Common myeloid progenitor, CD34-positive (primary cell): ENCODE measurements at places on chromosomes 12 and 14.

DNA sequence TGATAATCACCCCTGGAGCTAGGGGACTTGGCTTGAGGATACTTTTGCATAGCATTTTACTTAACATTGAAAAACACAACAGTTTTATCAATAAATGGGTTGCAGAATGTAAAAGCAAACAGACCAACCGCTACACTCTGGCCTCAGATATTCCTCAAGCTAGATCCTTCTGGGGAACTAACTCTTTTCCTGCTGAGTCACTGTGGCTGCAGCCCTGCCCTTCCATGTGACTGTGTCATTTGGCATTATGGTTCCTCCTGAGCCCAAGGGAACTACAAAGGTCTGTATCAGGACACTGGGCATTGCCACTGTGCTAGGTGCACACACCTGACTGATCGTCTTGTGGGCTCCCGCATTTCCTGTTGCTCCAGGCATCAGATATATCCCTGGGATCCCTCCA lies 56.6 kb downstream of the TTC9 start:
- DNase-seq, result peak; percentile 87

GRCh38 chr14:20302042-20302755 lies 3.6 kb downstream of the TTC5 start:
- peak; percentile 84 for DNase-seq

- no peak for DNase-seq
Measured at GRCh38 chr14:66056926-66057552, 429.1 kb upstream of the CCDC196 start.

DNA sequence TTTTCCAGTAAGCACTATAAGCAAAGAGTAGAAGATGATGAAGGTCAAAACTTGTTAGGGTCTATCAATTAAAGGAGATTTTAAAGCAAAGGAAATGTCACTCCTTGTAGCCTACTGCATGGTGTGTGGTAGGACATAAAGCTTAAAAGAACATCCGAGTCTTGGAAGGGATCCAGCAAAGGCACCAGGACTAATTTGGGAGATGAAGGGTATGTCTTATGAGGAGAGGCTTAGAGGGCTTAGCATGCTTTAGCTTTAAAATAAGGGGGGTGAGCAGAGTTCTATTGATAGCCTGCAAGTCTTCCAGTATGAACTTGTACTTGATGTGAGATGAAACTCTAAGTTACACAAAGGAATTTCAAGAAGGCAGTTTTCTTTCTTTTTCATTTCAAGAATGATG lies 11.8 kb upstream of the MYBPC1 start:
- DNase-seq, result no peak

DNA sequence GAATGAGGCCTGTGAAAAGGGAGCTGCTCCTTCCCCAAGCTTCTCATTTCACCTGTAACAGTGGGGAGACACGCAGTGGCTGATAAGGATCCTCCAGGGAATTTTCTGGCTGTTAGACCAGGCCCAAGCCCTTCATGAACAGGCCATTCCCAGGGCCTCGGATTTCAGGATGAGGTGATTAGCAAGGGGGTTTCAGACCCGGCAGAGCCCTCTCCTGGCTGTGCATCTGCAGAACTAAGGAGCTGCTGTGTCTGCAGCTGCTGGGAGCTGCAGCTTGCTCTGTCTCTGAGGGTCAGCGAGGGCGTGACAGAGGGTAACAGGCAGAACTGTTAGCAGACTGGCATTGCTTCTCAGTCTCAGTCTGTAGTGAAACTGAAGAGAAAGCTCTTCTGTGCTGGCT lies 110.4 kb downstream of the KCNA5 start:
- DNase-seq, result no peak

GRCh38 chr14:100747736-100748135 lies 21.0 kb downstream of the DLK1 start:
- DNase-seq, result no peak

GRCh38 chr14:101178184-101179072 lies 274.9 kb upstream of the RTL1 start:
- no peak for DNase-seq

- DNase-seq, result no peak
Measured at GRCh38 chr12:513446-513845, 53.7 kb downstream of the B4GALNT3 start.

DNA sequence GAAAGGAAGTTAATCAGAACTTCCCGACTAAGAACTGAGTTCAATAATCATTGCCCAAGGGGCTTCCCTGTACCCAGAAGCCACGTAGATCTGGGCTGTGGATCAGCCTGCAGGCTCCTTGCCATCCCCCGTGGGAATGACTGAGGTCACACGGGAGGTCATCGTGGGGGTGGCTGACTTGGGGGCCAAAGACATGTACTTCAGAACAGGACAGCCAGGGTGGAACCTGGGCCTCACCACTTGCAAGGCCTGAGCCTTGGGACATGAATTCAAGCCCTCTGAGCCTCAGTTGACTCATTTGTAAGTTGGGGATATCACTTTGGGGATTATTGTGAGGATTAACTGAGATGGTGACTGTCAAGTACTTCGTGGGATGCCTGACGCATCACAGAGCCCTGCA lies 221.0 kb downstream of the SLC41A2 start:
- no peak for DNase-seq

- DNase-seq, result no peak
Measured at GRCh38 chr14:100885196-100885595, 18.3 kb downstream of the RTL1 start.

DNA sequence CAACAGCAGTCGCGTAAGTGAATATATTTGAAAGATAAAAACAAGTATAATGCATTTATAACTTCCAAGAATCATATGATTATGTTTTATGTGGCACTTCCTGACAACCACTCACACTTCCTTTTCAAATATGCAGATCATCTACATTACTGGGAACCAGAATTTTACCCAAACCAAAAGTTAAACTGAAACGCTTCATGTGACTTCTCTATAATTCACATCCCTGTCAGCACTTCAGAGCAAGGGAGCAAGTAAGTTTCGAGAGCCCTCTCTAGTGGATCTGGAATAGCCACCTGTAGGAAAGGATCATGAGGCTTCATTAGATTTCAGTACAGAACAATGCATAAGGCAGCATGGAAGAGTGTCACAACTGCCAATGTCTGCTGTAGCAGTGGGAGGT lies 13.7 kb upstream of the ALX1 start:
- peak; percentile 62 for DNase-seq

- no peak for DNase-seq
Measured at GRCh38 chr12:121232163-121232562, 22.2 kb downstream of the P2RX4 start.

DNA sequence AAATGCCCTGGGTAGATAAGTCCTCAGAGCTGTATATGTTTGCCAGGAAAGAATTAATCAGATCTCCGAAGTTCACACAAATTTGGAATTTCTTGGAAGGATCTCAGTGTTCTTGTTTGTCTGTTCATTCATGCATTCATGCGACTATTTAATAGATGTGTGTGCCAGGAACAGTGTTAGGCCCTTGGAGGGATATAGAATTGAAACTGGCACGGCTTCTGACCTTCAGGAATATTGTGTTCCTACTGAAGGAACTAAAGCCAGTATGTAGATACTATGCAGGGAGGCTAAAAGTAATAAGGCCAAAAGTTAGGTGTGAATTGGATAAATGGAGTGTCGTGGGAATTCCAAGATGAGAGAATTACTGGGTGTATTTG lies 166.0 kb upstream of the NOS1 start:
- DNase-seq, result no peak

DNA sequence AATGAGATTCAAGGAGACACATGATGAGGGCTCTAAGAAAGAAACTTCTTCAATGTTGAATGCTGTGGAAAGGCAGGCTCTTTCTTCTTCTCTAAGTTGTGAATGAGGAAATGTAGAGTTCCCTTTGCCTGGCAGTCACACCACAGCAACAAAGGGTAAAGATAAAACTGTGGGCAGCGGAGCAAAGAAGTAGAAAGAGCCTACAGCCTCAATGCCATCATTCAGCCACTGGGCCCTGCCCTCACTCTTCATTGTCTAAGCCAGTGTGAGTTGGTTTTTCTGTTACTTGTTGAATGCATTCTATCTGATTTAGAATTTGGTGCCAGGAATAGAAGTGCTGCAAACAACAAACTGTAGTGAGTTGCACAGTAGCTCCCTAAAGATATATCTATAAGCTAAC lies 12.2 kb downstream of the SDR9C7 start:
- peak; percentile 73 for DNase-seq

DNA sequence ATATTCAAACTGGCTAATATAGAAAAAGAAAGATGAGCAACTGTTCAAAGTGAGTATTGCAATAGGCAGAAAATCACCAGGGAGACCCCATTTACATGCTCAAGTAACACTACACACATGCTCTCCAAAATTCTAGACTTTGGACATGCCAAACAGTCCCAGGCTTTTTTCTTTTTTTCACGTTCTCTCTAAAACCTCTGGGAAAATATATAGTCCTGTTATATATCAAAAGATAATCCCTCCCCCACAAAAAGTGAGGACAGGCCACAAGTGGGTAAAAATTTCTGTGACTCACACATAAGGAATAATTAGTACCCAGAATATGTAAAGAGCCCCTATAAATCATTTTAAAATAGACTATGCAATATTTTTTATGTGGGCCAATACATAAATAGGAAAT lies 55.2 kb downstream of the EFCAB11 start:
- DNase-seq, result no peak

DNA sequence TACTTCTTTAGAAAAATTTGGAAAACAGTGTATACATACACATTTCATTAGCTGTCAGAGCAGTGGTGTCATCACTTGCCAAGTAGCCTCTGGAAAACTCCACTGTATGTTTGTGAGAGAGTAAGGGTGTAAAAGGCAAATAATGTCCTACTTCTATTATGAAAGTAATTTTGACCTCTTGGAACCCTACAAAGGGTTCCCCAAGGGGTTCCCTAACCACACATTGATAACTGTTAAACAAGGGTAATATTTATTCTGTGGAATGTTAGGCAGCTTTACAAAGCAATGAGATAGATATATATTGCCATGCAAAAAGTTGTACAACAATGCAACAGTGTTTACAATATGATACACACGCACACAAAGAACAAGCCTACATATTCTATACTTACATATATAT lies 18.6 kb upstream of the DHRS2 start:
- no peak for DNase-seq

DNA sequence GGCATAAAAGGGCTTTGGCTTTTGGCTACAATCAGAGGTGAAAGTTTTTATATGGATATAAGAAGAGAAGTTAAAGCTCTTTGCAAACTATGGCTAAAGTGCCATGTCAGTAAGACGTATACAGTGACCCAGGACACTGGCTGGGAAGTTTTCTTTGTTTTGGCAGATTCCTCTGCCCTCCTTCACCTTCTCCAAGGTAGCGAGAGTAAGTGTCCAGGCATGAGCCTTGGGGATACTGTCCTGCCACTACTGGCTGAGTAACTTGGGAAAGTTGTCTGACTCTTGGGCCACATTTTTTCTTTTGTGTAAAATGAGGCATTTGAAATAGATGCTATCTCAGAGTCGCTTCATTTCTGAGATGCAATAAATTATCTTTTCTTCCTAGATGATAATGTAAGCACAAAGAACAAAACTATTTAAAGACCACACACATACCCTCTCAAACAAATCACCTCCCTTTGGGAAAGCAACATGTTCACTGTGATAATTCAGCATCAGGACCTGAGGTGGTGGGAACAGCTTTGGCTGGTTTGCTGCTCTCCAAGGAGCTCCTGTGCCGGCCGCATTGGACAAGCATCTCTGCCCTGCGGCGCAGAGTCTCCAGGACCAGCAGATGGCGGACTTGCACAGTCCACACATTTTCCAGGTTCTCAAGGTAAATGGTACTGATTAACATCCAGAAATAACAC lies 106.3 kb downstream of the PTCSC3 start:
- peak; percentile 56 for DNase-seq

DNA sequence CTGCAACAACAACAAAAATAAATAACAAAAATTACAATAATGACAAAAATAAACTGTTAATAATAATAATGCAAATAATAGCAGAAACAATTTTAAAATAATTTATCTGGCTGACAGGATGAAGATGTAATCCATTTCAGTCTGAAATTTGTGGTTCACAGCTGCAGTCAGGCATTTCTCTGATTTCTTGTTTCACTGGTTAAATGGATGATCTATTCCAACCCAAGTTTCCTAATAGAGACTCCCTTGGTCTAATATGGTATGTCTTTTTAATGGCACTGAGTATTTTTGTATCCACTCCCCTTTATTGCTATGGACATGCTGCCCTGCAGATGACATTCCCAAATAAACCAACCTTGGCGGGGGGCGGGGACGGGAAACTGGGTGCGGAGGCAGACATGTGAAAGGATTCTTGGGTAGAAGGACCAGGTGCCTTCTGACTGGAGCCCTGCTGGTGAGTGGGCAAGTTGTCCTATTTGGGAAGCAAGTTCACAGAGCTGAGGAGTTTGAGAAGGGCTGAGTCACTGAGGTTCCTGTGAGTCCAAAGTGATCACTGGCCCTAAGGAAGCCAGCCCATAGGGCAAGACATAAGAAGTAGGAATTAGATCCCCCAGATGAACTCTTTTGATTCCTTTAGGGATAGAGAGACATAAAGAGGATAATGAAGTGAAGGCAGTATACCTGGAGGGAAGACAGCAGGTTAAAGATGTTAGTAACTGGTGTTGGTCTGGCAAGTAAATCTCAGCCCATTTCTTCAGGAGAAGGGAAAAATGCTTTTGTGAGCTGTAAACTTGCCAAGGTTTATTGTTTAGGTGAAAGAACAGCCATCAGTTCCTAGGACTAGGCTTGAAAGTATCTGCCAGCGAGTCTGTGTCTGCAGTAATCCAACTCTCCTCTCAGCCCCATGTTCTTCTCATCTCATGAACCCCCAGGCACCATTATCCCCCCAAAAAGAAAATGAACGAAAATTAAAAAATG lies 14.5 kb downstream of the FOXG1 start:
- DNase-seq, result no peak

- DNase-seq, result no peak
Measured at GRCh38 chr12:69985656-69986055, 160.6 kb downstream of the MYRFL start.

GRCh38 chr12:124536641-124537040 lies 30.8 kb downstream of the NCOR2 start:
- DNase-seq, result no peak

DNA sequence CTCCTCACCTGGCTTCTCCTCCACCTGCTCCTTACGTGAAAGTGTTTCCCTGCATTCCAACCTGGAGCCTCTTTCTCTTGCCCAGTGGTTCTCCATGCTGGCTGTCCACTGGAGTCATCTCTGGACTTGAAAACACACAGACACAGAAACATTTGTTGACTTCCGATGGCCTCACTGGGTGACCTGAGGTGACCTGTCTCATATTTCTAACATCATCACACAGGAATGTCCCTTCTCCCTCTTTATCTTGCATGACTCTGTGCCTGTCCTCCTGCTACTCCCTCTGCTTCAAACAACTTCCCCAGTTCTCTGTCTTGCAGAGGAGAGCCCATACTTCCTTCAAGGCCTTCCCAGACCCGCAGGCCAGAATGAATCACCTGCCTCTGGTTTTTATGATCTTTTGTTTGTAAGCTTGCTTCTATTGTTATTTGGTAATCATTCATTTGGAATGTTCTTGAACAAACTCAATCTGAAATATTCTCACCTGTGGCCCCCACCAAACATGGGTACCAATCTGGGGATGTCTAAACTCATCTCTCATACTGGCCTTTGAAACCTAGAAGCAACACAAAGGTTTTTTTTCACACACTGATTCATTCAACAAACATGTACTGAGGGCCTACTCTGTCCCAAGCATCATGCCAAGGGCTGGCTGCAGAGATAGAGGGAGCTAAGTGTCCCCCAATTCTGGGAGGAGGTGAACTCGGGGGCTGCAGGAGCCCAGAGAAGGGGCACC lies 9.7 kb upstream of the RIN3 start:
- no peak for DNase-seq

GRCh38 chr12:75477137-75477536 lies 3.4 kb upstream of the GLIPR1 start:
- no peak for DNase-seq
